ENCODE measurements at places on chromosomes 6 and 20.

DNA sequence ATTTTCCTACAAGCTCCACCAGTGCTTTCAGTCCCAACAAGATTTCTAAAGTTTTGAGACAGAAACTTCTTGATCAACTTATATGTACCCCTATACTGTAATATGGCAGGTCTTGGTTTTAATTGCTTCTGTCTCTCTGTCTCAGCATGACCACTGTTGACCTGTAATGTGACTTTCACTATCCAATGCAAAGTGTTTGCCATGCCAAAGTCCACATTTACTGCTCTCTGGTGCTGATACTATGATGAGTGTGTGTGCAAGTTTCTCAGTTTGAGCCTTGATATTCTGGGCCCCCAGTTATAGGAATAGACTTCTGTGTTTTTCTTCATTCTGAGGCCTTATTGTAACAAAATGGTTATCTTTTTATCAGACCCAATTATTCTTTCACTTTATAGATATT lies 45.8 kb downstream of the OR2J2 start:
- no peak for DNase-seq

GRCh38 chr6:5506149-5506548 lies 244.8 kb downstream of the FARS2 start:
- DNase-seq = no peak

DNA sequence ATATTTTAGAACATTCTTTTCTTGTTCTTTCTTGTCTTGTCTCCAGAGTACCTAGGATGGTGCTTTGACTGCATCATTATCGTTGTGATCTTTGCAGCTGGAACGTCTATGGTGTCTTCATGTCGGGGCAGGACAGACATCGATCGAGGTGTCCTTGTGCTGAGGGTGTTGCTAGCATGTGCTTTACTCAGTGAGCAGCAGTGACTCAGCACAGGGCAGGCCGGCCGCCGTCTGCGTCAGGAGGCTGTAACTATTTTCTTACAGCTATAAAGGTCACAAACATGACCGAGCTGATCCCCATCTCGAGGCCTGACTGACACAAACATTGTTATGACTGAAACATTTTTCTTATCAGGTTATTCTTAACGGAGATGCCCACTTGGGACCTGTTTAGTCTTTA lies 14.9 kb upstream of the CTCFL start:
- no peak for DNase-seq

GRCh38 chr6:140045116-140045515 lies 670.7 kb upstream of the CITED2 start:
- DNase-seq = no peak

DNA sequence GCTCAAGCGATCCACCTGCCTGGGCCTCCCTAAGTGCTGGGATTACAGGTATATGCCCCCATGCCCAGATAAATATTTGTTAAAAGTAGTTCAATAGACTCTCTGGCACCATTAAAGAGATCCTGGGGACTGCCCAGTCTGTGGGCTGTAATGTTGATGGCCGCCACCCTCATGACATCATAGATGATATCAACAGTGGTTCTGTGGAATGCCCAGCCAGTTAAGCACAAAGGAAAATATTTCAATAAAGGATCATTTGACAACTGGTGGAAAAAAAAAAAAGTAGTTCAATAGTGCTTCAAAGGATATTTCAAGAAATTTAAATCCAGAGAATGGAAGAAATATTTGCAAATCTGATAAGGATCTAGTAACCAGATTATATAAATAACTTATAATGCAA lies 1.5 kb upstream of the CRIP3 start:
- no peak for DNase-seq

- DNase-seq = no peak
These were observed 115.9 kb downstream of the BMP7 start for GRCh38 chr20:57150559-57150958.

DNA sequence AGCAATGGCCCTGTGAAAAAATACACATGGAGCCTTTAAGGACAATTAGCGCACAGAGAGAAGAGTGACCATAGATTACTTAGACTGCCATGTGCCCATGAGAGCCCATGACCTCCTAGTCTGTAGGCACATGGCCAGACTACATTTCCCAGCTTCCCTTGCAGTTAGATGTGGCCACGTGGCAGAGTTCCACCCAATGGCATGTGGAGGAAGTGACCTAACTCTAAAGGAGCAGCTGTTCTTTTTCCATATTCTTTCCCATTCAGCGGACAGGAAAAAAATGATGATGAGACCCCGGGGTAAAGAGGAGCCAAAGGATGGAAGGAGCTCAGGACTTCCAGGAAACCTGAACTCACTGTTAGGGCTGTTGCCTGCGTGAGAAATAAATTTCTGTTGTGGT lies 116.6 kb downstream of the CBLN4 start:
- no peak for DNase-seq

DNA sequence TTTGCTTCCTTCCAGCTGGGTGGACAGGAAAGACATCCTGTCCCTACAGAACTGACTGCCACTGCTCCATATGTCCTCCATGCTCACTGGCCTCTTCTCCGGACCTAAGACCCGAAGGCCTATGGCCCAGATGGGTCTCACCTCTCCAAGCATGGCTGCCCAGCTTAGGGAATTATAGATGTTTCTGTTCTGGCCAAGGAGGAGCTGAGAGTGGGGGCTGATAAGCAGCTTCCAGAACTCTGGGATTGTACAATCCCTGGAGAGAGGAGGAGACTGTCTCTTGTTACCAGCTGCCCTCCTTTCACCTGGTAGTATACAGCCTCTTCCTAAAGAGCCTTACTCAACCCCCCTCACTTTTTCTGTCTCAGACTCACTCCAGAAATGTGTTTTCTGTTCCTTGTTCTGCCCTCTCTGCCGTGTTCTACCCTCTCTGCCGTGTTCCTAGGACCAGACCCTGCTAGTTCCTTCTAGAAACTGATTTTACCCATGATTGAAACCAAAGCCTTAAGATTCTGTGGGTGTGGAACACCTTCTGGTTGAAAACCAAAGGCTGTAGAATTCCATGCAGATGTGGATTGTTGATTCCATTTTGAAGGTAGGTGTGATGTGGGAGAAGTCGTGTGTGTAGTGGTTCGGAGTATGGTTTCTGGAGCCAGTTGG lies 28.7 kb downstream of the ANKS1A start:
- DNase-seq = no peak

DNA sequence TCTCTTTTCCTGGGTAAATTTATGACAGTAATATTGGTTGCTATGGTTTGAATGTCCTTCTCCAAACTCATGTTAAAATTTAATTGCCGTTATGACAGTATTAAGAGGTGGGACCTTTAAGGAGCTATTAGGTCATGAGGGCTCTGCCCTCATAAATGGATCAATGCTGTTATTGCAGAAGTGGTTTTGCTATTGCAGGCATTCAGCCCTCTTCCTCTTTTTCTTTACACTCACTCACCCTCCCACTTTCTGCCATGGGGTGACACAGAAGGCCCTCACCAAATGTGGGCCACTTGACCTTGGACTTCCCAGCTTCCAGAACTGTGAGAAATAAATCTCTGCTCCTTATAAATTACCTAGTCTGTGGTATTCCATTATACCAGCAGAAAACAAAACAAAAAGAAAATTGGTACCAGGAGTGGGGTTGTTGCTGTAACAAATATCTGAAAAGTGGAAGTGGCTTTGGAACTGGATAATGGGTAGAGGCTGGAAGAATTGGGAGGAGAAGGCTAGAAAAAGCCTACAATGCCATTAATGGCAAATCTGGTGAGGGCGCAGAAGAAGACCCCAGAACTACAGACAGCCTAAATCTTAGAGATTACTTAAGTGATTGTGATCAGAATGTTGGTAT lies 24.8 kb upstream of the IGF2R start:
- DNase-seq = no peak

- no peak for DNase-seq
These were observed 45.0 kb upstream of the KIF25 start for GRCh38 chr6:167952512-167952859.

DNA sequence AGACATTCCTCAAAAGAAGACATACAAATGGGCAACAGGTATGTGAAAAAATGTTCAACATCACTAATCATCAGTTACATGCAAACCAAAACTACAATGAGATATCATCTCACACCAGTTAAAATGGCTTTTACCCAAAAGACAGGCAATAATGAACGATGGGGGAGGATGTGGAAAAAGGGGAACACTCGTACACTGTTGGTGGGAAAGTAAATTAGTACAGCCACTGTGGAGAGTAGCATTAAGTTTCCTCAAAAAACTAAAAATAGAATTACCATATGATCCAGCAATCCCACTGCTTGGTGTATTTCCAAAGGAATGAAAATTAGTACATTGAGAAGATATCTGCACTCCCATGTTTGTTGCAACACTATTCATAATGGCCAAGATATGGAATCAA lies 8.6 kb upstream of the TMEM170B start:
- DNase-seq = no peak

DNA sequence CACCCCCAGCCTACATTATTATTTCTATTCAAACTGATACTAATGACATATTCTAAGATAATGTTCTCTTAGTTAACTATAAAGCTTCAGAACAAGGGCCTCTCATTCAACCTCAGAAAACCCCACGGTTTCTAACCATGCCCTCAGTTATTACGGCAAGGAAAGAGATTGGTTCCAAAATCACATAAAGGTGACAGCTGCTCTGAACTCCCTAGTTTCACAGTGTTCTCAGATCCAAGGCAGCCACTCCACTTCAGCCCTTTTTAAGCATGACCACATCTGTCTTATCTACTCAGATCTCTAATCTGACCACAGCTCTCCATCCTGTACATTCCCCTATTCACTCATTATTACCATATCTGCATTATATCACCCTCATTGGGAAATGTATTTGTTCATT lies 98.8 kb upstream of the CEP85L start:
- no peak for DNase-seq

DNA sequence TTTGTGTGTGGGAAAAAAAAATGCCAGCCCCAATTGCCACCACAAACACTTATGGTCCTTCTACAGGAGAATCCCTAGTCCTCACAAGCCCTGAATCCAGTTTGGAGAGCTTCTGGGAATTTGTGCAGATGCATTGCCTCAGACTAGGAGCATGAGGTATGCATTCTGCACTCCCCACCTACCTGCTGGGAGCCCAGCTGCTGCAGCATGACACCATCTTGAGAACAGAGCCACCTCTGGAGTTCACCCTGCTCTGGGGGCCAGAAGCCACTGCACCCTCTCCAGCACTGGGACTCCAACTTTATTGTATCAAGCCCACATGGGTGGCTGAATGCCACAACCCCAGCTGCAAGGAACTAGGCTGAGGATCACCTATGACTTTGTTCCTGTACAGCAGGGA lies 568.5 kb upstream of the ID4 start:
- no peak for DNase-seq

DNA sequence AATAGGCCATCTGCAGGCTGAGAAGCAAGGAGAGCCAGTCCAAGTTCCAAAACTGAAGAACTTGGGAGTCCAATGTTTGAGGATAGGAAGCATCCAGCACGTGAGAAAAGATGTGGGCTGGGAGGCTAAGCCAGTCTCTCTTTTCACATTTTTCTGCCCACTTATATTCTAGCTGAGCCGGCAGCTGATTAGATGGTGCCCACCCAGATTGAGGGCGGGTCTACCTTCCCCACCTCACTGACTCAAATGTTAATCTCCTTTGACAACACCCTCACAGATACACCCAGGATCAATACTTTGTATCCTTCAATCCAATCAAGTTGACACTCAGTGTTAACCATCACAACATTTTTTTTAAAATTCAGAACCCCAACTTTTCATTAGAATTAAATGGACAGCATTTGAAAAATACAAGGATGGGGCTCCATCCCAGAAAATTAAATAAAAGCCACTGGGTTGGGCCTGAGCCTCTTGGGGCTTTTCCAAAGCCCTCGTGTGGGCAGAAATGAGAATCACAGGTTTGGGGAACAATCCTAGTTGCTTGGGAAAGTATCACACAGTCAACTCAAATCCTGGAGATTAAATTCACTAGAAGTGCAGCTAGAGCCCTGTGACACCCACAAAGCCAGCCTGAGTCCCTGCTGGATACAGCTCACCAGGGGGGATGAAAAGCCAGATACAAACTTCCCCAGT lies 2.2 kb downstream of the CLDN20 start:
- DNase-seq = no peak

DNA sequence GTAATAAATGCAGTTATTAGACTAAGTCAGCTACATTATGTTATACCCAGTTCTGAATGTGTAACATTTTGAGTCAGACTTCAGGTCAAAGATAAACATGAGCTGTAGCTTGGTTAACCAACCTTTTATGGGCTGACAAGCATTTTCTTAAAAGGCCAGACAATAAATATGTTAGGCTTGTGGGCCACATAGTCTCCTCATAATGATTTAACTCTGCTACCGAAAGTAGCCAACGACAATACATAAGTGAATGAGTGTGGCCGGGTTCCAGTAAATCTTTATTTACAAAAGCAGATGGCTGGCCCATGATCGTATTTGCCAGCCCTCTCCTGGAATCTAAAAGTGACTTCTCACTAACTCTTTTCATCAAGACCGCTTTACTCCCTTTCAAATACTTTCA lies 49.9 kb downstream of the ATG5 start:
- no peak for DNase-seq

DNA sequence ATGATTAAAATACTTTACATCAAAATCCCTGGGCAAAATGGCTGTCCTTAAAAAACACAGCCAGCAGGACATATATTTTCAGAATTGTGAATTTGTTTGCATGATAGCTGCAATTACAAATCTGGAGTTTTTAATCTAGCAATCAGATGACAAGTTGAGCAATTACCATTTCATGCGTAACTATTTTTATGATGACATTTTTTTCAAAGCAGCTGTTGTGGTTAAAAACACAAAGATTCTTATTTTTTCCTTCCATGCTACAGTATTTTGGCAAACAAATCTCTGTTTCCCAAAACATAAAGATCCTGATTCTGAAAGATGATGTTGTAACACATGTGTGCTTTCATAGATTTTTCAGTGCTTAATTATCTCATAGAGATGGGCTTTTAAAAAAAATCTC lies 90.2 kb downstream of the PHACTR1 start:
- DNase-seq = no peak

Measured in activated CD4-positive, alpha-beta T cell treated with anti-CD3 and anti-CD28 coated beads, Interleukin-2, amount 50 U/mL, for 24 hours (primary cell).